ENCODE measurements at places on chromosomes 6 and 20.

GRCh38 chr6:1868561-1869261, 259.0 kb downstream of the FOXC1 start:
- DNase-seq, result no peak

DNA sequence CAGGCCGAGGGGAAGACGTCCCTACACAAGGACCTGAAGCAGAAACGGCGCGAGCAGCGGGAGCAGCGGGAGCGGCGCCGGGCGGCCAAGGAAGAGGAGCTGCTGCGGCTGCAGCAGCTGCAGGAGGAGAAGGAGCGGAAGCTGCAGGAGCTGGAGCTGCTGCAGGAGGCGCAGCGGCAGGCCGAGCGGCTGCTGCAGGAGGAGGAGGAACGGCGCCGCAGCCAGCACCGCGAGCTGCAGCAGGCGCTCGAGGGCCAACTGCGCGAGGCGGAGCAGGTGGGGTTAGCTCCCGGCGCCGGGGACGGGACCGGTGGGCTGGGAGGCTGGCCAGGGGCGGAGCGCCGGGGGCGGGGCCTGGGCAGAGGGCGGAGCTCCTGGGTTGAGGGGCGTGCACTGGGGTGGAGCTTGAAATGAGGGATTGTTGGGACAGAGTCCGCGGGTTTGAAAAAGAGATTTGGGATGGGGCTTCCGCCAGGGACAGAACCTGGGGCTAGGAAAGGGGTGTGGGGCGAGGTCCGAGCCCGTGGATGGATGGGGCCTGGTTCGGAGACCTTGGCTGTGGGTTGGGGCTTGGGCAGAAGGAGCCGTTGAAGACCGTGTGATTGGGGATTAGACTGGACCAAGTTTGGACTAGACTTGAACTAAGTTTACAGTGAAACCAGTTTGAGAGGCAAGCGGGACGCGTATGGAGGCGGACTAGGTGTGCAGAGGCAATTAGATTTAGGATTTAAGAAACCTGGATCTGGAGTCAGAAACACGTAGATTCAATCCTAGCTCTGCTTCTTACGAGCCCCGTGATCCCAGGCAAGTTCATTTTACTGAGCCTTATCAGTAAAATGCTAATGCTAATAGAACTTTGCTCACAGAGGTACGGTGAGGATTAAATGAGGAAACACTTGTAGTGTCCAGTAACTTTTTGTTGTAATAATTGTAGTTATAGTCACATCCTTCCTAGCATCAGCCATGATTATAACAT, 20.9 kb downstream of the DEF6 start:
- DNase-seq, result no peak

- no peak for DNase-seq
These were observed 626.0 kb downstream of the RNF144B start for GRCh38 chr6:19013026-19013705.

- no peak for DNase-seq
These were observed 46.2 kb downstream of the TTI1 start for GRCh38 chr20:37986873-37987601.

- no peak for DNase-seq
These were observed 16.7 kb upstream of the CLIC5 start for GRCh38 chr6:46032110-46032998.

GRCh38 chr6:150666071-150666470, 66.4 kb downstream of the PLEKHG1 start:
- DNase-seq, result no peak

GRCh38 chr20:58028123-58028522, 200.3 kb downstream of the ANKRD60 start:
- DNase-seq, result no peak

DNA sequence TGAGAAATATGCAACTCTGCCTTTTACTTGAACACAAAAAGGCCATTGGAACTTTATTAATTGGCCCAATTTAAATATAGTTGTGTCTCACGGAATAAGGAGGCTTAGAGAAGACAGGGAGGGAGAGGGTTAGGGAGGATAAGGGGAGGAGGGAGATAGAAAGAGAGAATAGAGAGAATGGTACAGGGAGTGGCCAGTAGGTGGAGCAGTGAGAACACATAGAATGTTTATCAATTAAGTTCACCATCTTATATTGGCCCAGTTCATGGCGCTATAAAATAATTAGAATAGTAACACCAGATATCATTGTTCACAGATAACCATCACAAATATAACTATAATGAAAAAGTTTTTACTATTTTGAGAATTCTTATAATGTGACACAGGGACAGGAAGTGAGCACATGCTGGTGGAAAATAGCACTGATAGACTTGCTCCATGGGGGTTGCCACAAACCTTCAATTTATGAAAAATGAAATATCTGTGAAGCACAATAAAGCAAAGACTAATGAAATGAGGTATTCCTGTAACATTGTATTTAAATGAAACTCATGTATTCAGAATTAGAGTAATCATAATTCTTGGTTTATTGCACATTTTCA, 374.1 kb upstream of the MANEA start:
- DNase-seq, result no peak

- no peak for DNase-seq
These were observed 56.4 kb downstream of the RIPOR2 start for GRCh38 chr6:24879351-24879750.

GRCh38 chr6:100549406-100550167, 84.9 kb upstream of the SIM1 start:
- no peak for DNase-seq

DNA sequence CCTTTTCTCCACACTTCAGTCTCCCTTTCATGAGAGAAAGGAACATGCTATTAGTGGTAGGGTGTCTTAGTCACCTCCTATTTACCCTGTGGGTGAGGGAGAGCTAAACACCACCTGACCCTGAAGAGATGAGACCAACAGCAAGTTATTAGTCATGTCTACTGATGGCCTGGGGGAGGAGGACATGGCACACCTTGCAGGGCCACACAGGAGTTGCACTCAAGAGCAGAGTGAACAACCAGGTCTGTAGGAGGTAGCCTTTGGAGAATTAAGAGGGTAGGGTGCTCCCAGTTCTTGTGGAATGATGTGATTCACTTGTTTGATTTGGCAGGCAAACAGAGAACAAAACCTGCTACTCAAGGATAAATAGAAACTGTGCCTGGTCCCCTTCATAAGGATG, 82.7 kb upstream of the FABP7 start:
- no peak for DNase-seq

GRCh38 chr6:26400626-26401025, 1.4 kb upstream of the BTN3A1 start:
- no peak for DNase-seq

- no peak for DNase-seq
These were observed 5.9 kb downstream of the RNASET2 start for GRCh38 chr6:166950443-166950821.

DNA sequence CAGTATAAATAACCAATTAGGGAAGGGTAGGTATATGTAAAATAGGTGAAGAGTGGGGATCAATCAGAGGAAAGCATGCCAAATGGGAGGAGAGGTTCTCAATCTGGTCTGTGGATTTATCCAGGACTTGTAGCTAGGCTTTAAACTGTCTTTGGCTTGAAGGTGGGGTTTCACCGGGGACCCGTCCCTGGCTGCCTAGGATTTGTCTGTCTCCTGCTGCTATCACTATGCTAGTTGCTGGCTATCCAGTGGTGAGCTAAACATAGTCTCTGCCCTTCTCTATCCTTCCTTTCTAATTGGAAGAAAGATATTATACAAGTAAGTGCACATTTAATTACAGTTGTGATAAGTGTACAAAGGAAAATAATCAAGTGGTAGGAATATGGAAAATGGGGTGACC, 58.8 kb downstream of the DOP1A start:
- no peak for DNase-seq

- DNase-seq, result peak; percentile 6
These were observed 29.4 kb downstream of the COL20A1 start for GRCh38 chr20:63322146-63322932.

- no peak for DNase-seq
These were observed 82.6 kb downstream of the PRSS35 start for GRCh38 chr6:83594941-83595340.

DNA sequence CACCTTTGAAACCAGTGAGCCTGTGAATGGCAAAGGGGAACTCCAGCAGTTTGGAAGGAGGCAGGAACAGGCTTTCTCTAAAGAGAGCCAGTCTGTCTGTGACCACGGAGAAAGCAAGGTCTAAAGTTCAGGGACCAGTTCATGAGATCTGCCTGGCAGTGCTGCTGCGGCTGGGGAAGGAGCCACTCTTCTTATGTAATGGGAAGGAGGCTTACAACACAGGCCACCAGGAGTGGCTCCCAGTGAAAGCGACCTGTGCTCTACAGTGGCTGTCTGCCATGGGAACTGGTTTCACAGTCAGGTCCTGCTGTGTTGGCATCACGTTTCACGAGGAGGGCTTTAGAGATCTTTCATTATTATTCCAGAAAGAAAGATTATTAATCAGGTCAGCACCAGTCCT, 291.9 kb upstream of the PRDM1 start:
- DNase-seq, result no peak

- no peak for DNase-seq
These were observed 6.5 kb downstream of the BMP5 start for GRCh38 chr6:55868771-55869479.

DNA sequence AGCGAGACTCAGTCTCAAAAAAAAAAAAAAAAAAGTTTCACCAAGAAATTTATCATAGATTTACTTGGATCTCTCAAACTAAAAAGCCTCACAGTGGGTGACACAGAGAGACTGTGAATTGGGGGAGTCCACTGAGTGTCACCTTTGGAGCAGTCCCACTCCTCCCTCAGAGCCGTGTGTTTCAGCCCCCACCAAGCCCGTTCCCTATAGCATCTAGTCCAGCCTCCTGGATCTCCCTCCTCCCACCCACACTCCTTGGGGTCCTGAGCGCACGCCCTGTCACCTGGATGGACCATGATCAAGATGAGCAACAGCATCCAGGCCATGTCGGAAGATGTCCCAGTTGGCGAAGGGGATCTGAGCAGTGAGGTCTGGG, 422 bp downstream of the NCR3 start:
- no peak for DNase-seq

DNA sequence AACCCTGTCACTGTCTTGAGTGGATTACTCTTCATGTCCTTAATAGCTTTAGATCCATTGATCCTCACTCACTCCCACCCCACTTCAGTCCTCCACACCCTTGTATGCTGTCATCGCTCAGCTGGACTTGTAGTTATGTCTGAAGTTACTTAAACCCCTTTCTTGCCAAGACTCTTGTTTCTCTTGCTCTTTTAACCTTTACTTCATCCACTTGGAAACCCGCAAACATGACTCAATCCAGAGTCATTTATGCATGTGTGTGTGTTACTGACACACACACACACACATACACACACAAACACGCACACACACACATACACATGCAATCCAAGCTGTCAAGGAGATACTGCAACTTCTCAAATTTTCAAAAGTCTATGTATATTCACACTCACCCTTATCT, 341.8 kb downstream of the SYNE1 start:
- no peak for DNase-seq

DNA sequence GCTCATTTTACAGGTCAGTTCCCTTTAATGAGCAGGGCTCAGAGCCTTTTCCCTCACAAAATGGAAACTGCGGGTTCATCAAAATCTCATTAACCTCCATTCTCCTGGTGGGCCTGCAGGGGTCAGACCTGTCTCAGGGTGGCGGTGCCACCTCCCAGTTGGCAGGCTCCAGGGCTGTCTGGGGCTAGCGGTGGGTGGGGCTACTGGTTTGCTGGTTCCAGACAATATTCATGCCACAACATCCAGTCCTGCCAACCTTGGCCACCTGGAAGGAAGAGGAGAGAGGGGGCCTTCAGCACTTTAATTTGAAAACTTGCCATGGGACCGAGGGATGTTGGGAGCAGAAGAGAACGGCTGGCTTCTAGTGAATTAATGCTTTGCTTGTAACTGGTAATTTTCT, 41.9 kb upstream of the CTNNBL1 start:
- DNase-seq, result no peak

DNA sequence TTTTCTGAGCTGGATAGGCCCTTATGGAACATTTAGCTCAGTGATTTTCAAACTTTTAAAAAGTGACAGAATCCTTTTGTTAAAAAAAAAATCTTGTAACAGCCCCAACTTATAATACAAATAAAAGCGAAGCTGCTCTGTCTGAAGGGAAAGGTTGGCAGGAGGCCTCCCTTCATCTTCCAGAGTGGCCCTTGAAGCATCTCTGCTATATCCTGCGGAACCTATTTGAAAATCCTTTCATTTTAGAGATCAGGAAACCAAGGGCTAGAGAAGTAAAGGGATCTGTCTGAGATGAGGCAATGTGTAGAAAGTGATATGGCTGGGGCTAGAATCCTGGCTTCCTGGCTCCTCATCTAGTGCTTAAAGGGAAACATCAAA, 107.8 kb downstream of the UBE3D start:
- DNase-seq, result no peak

- DNase-seq, result no peak
These were observed 213.9 kb upstream of the STXBP5 start for GRCh38 chr6:146990284-146990683.

DNA sequence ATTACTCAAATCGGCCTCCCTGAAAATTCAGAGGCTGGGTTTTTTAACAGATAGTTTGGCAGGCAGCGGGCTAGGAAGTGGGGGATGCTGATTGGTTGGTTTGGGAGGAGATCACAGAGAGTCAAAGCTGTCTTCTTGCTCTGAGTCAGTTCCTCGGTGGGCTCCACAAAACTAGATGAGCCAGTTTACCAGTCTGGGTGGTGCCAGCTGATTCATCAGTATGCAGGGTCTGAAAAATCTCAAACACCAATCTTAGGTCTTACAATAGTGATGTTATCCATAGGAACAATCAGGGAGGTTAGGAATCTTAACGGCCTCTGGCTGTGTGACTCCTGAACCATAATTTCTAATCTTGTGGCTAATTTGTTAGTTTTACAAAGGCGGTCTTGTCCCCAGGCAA, 190.7 kb downstream of the C6orf118 start:
- no peak for DNase-seq

GRCh38 chr6:47241742-47242482, 67.8 kb downstream of the TNFRSF21 start:
- no peak for DNase-seq

DNA sequence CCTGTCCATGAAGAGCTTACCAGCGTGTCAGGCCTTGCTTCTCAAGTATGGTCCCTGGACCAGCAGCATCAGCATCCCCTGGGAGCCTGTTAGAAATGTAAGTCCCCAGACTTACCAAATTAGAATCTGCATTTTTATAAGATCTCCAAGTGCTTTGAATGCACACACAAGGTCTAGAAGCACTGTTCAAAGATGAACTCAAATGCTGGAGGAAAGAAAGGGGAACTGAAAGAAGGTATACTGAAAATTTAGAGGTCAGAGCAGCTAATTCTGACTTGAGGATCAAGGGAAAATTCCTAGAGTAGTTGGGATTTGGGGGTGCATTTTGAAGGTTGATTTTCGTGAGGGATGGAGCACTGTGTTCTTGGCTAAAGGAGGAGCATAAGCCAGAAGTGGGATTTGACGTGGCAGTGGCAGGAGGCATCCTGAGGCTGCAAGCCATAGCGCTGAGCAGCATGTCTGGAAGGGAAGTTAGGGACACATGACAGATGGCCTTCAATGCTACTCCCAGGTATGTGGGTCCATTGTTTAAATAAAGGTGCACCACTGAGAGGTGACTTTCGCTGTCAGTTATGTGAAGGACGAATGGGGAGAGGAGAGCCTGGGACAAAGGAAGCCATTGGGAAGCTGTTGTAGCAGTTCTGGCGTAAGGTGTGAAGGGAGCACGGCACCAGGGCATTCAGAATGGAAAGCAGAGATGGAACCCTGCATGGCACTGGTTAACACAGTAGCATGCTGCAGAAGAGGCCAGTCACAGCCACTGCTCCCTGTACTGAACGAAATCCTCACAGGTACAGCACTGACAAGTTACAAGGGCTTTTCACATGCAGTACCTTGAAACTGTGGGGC, 36.2 kb downstream of the ARMC2 start:
- DNase-seq, result no peak

- no peak for DNase-seq
These were observed 151.7 kb upstream of the RPS6KA2 start for GRCh38 chr6:166778776-166779175.

Data from T-helper 17 cell (primary cell).